ENCODE measurements at places on chromosomes 5 and 9.

DNA sequence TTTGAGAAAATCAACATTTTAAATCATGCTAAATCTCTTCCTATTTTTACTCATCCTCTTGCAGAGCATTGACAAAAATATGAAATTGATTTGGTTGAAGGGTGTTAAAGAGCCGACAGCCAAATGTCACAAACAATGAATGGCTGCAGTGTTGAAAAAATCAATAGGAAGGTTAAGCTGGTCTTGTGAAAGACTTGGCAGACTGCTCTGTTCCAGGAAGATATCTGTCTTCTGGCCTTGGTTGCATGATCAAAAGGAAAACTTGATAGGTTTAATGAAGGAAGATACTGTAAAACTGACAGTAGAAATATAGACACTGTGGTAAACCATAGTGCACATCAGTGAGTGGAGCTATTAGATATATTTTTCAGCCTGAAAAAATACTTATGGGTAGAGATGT, 103.6 kb downstream of the PBX3 start:
- DNase-seq, result no peak

- no peak for DNase-seq
Measured at GRCh38 chr9:89481538-89481915, 16.4 kb downstream of the SEMA4D start.

GRCh38 chr9:112838342-112838741, 52.3 kb downstream of the SLC46A2 start:
- DNase-seq, result no peak

- no peak for DNase-seq
Measured at GRCh38 chr9:119477197-119477596, 108.0 kb upstream of the BRINP1 start.

DNA sequence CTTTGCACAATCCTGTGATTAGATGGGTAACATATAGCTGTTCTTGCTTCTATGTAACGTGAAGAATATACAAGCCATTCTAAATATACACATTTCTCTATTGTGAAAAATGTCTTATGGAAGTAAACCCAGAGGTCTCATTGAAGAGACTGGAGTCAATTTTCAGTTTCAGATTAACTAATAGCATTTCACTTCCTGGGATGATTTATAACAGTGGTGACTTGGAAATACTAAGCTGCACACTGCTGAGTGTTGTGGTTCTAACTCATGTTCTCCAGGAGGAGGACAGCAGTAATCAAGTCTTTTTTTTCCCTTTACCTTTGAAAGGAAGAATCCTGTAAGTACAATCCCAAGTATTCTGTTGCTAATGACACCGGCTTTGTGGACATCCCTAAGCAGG, 3.3 kb downstream of the CTSL start:
- no peak for DNase-seq

GRCh38 chr5:37071901-37072581, 177.1 kb downstream of the CPLANE1 start:
- DNase-seq, result peak; percentile 39

GRCh38 chr5:40916226-40916625, 6.9 kb downstream of the C7 start:
- no peak for DNase-seq

- no peak for DNase-seq
Measured at GRCh38 chr5:109041317-109041716, 293.6 kb downstream of the FER start.

GRCh38 chr9:107883496-107884124, 394.0 kb upstream of the KLF4 start:
- no peak for DNase-seq

GRCh38 chr9:131593936-131594665, 48.8 kb downstream of the PRRT1B start:
- DNase-seq, result no peak

GRCh38 chr9:37972351-37972848, 68.5 kb upstream of the SLC25A51 start:
- no peak for DNase-seq

DNA sequence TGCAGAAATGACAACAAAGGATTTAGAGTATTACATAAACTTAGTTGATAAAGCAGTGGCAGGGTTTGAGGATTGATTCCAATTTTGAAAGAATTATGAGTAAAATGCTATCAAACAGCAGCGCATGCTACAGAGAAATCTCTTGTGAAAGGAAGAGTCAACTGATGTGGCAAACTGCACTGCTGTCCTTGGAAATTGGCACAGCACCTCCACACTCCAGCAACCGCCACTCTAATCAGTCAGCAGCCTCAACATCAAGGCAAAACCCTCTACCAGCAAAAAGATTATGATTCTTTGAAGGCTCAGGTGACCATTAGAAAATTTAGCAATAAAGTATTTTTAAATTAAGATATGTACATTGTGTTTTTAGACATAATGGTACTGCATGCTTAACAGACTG, 66.4 kb downstream of the AUH start:
- no peak for DNase-seq

DNA sequence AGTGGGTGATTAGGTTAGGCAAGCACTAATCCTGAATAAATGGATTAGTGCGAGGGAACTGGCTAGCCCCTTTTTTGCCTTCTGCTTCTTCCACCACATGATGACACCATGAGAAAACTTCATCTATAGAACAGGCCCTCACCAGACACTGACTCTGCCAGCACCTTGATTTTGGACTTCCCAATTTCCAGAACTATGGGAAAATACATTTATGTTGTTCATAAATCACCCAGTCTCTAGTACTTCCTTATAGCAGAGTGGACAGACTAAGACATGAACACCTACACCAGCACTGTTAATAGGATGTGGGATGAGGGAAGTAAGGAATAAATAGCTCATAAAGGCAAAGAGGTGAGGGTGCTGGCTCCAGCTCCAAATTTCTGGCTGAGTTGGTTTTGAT, 1.4 kb downstream of the ZNF622 start:
- DNase-seq, result no peak

GRCh38 chr5:55533521-55534435, 986 bp downstream of the PLPP1 start:
- DNase-seq, result no peak

DNA sequence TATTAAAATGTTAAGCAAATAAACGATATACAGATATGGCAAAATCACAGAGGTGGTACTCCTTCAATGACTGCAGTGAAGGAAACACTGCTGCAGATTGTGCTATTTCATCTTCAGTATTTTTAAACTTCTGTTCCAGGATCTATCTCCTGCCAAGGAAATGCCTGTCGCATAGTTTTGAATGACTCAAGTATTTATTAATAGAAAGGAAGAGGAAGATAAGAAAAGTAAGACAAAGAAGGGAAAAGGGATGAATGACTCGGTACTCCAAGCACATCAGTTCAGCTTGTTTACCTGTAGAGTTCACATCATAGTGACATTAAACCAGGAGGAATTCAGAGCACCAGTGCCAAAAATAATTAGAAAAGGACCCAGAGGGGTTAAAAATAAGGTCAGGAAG, 5.1 kb upstream of the GPX8 start:
- peak; percentile 15 for DNase-seq

DNA sequence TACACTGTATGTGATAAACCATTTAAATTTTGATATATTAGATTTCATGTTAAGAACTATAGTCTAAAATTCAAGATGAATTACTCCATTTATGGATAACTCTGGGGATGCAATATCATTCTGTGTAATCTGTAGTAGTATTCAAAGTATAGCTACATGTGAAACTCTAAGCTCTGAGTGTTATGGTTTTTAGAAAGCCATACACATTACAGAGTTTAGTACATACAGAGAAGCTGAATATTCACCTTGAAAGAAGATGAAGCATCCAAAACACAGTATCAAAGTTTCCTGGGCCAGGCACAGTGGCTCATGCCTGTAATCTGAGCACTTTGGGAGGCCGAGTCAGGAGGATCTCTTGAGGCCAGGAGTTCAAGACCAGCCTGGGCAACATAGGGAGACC, 25.0 kb downstream of the ABHD17B start:
- no peak for DNase-seq

- no peak for DNase-seq
Measured at GRCh38 chr5:111061618-111062017, 9.9 kb upstream of the TSLP start.

DNA sequence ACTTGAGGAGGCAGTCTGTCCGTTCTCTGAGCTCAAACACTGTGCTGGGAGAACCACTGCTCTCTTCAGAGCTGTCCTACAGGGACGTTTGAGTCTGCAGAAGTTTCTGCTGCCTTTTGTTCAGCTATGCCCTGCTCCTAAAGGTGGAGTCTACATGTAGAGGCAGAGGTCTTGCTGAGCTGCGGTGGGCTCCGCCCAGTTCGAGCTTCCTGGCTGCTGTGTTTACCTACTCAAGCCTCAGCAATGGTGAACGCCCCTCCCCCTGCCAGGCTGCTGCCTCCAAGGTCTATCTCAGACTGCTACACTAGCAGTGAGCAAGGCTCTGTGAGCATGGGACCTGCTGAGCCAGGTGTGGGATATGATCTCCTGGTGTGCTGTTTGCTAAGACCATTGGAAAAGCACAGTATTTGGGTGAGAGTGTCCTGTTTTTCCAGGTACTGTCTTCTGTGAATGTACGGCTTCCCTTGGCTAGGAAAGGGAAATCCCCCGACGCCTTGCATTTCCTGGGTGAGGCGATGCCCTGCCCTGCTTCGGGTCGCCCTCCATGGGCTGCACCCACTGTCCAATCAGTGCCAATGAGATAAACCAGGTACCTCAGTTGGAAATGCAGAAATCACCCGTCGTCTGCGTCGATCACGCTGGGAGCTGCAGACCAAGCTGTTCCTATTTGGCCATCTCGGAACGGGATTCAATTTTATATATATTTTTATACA, 58.5 kb downstream of the CNTRL start:
- no peak for DNase-seq

GRCh38 chr5:151230048-151230680, 6.3 kb upstream of the CCDC69 start:
- no peak for DNase-seq

- no peak for DNase-seq
Measured at GRCh38 chr9:125428902-125429467, 167.4 kb downstream of the GAPVD1 start.

DNA sequence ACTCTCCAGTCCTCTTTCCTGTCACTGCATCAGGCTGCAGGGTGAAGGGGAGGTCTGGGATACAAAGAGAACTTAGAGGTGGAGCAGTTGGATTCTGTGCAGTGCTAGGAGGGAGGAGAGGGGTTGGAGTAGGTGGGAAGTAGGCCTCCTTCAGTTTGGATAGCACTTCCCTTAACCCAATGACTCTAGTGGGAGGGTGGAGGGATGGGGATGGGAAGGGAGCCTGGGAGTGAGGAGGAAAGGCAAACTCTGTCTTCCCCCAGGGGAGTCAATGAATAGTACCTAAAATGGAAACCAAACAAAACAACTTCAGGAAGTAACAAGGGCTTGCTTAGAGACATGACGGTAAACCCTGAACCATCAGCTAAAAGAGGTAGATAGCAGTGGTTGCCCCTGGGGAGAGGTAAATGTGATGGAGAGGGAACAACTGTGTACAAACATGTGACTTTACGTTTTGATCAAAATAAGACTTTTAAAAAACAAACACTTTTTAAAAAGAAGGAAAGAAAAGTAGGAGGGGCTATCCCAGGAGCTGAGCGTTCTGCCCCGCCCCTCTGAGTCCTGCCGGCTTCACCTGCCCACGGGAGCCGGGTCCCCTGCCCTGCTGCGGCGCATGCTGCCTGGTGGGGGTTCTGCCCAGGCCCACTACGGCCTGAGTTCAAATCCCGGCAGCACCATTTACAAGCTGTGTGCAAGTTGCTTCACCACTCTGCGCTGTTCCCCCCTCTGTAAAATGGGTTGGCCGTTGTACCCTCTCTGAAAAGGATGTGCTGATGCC, 30.9 kb downstream of the GSN start:
- DNase-seq, result no peak

- DNase-seq, result peak; percentile 51
Measured at GRCh38 chr5:172740428-172741205, 30.4 kb downstream of the DUSP1 start.

GRCh38 chr5:76457674-76458485, 54.8 kb downstream of the IQGAP2 start:
- no peak for DNase-seq

DNA sequence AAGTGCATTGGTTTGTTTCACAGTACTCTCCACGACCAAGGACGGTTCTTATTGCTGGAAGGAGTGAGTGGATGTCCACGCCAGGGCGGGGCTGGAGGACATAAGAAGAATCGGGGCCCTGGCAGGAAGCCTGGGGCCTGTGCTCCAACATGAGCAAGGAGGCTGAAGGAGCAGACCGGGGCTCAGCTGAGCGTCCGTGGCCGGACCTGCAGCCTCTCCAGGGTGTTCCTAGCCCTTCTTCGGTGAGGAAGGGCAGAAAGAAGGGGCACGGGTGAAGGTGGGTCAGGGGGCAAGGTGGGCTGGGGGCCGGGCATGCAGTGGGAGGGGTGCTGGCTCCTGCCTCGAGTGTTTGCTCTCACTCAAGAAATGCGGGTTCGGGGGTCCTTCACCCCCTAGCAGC, 18.1 kb downstream of the FAM78A start:
- no peak for DNase-seq

DNA sequence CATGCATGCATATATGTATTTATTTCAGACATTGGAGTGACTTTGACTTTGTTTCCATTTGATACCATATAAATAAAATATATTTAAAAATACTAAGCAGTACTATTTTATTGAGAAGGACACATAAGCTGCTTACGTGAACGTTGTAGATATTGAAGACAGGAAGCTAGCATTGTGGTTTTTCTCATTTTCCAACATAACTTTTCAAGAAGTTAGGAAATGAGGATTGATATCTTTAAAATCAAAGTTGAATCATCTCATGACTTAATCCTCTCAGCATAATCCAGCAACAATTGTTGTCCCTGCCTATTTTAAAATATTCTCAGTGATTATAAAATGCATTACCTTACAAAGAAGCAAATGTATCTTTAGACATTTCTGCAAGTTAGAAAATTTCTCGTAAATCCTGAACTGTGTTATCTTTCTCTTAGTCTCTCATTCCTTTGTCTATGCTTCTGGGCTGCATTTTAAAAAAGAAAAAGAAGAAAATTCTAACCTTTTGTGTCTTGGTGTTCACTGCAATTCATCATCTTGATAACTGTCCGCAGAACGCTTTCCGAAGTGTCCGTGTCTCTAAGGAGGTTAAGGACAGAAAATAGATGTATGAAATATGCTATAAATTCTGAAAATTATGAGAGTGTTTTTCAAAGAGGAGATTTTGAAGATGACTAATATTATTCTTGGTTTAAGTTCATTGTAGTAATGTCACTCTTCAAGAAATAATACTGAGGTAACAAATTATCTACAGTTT, 1089.9 kb upstream of the CDH6 start:
- peak; percentile 12 for DNase-seq

- DNase-seq, result no peak
Measured at GRCh38 chr5:154258531-154259217, 68.1 kb downstream of the GALNT10 start.

GRCh38 chr5:89445106-89445745, 562.2 kb upstream of the MEF2C start:
- no peak for DNase-seq

DNA sequence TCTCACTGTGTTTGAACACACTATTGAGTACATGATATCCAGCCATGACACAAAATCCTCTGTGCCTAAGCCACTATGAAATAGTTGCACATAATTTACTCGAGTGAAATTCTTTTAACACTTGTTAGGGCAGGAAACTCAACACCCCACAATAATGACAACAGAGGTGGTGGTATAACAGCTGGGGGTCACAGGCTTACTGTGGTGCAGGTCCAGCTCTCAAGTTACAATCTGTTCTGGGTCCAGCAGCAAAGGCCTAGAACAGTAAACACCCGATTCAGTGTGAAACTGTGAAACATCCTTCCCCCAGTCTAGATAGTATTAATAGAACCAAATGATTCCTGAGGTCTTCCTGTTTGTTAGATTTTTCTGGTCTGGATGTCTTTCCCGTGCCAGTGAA, 102.9 kb upstream of the APC start:
- no peak for DNase-seq

GRCh38 chr9:30970812-30971211, 1413.6 kb upstream of the ACO1 start:
- no peak for DNase-seq

GRCh38 chr9:259405-260404, 45.0 kb downstream of the DOCK8 start:
- no peak for DNase-seq

Data from HS-27A (cell line).